ENCODE measurements at places on chromosomes 12 and 14. TPM values are rescaled to one million over a fixed set of nuclear protein-coding genes. Genes with fewer than 3 reads are reported as not detected.
A peak's percentile ranks its signal among the peaks of the same experiment; 100 is the strongest.

Gene MYH6
- not detected for total RNA-seq

Gene ENDOU
- not detected for total RNA-seq

Gene PROX2
- 0.24 TPM for total RNA-seq

GRCh38 chr14:55579724-55580469 lies at the start of gene KTN1:
Gene KTN1, plus strand, starts transcription at chr14:55580207. Its CDS starts 31,842 bp downstream, at chr14:55612049.
- no peaks in the 10 kb centered on the region for H3K36me3 ChIP-seq
- peaks cover 46% of the 10 kb centered on the region for H3K4me1 ChIP-seq
- H3K4me3 ChIP-seq = peak within 1 kb of the TSS; percentile 82

DNA sequence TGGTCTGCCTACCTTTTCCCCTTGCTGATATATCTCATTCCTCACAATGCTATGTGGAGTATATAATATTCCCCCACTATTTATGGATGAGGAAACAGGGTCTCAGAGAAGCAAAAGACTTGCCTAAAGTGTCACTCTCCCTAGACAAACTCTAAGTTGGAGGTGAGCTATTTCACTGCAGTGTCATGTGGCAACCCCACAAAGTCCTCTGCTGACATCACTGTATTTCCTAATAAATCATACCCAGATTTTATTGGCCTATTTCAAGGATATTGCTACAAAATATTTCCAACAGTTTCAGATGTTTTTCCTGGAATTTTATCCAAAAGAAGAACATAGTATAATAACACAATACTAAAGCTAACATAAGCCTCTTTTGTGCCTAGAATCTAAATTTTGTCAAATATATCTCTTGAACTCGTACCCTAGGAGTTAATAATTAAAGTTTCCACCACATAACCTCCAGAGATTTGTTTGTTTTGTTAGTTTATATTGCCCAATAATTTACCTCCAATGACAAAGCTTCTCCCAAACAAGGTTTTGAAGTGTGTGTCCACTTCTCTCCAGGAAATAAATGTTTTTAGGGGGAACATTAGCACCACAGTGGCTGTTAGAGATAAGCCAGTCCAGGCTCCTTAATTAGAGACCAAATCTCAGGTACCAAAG lies 215.1 kb downstream of the ASCL1 start:
- H3K27ac ChIP-seq = no peak overlapping the region
- no peaks in the 10 kb centered on the region for H3K27me3 ChIP-seq
- H3K4me3 ChIP-seq = no peak overlapping the region
- no peaks in the 10 kb centered on the region for H3K36me3 ChIP-seq
- no peaks in the 10 kb centered on the region for H3K4me1 ChIP-seq

GRCh38 chr14:58540749-58541632 lies 96.8 kb upstream of the DACT1 start:
- no peaks in the 10 kb centered on the region for H3K36me3 ChIP-seq
- H3K4me1 ChIP-seq = no peaks in the 10 kb centered on the region
- no peak overlapping the region for H3K4me3 ChIP-seq
- no peak overlapping the region for H3K27ac ChIP-seq

GRCh38 chr12:16605642-16606116 lies 283 bp downstream of the LMO3 start:
- no peak for DNase-seq
- no peaks in the 10 kb centered on the region for H3K27me3 ChIP-seq
- H3K4me3 ChIP-seq = no peak overlapping the region
- no peak overlapping the region for H3K27ac ChIP-seq
- no peaks in the 10 kb centered on the region for H3K4me1 ChIP-seq

- H3K4me1 ChIP-seq = no peaks in the 10 kb centered on the region
- H3K27me3 ChIP-seq = no peaks in the 10 kb centered on the region
- H3K4me3 ChIP-seq = no peak overlapping the region
- no peaks in the 10 kb centered on the region for H3K36me3 ChIP-seq
- H3K27ac ChIP-seq = no peak overlapping the region
- no peak for DNase-seq
Observed at GRCh38 chr12:124238886-124239285, 56.0 kb upstream of the RFLNA start.

- H3K4me1 ChIP-seq = peaks cover 38% of the 10 kb centered on the region
- DNase-seq = no peak
- no peak overlapping the region for H3K27ac ChIP-seq
- no peaks in the 10 kb centered on the region for H3K27me3 ChIP-seq
- no peak overlapping the region for H3K4me3 ChIP-seq
Observed at GRCh38 chr14:89678768-89679167, 261.7 kb upstream of the FOXN3 start.

- DNase-seq = no peak
- H3K27ac ChIP-seq = no peak overlapping the region
- H3K4me1 ChIP-seq = no peaks in the 10 kb centered on the region
- peaks cover 9% of the 10 kb centered on the region for H3K27me3 ChIP-seq
Observed at GRCh38 chr14:90062127-90062794, 467 bp downstream of the KCNK13 start.

DNA sequence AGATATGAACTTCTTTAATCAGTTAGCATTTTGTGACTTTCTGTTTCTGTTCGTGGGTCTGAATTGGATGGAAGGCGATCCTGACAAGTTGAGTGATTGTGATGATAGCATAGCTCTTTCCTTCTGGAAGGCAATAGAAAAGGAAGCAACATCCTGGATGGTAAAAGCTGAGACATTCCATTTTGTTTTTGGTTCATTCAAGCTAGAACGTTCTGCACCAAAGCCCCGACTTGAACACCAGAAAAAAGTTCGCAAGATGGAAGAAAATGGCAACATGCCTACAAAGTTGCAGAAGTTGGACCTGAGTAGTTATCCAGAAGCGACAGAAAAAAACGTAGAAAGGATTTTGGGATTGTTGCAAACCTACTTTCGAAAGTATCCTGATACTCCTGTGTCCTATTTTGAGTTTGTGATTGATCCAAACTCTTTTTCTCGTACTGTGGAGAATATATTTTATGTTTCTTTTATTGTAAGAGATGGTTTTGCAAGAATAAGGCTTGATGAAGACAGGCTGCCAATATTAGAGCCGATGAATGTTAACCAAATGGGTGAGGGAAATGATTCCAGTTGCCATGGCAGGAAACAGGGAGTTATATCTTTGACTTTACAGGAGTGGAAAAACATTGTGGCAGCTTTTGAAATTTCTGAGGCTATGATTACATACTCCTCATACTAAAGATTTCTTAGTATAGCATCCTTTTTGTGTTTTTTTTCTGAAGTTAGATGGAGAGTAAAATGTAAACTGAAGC lies 896 bp downstream of the EID3 start:
- no peaks in the 10 kb centered on the region for H3K36me3 ChIP-seq
- peaks cover 19% of the 10 kb centered on the region for H3K4me1 ChIP-seq
- DNase-seq = no peak
- no peaks in the 10 kb centered on the region for H3K27me3 ChIP-seq

DNA sequence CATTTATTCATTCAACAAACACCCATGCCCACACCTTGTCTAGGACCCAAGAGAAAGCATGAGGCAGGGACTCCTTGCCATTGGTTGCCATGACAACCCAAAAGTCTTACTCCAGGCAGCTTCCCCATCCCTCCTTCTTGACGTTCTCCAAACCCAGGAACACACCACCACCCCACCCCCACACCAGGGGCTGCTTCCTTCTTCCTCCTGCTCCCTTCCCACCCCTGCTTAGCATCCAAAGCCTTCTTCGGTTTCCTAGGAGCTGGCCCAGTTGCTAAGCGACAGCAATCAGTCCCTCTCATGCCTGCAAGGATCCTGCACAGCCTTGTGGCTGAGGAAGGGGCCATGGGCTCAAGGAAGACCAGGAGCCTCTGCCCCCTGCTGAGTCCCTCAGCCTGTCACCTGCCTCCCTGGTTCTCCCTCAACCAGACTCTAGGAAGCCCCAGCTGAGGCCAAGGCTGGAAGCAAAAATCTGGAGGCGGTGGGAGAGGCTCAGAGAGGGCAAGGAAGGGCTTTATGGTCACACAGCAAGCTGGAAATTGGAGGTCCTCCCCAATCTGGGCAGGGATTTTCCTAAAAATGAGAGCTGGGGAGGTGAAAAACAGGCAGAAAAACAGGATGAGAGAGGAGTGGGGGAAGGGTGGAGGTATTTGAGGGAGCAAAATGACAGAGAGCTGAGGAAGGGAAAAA lies 15.4 kb downstream of the RASAL1 start:
- H3K4me3 ChIP-seq = no peak overlapping the region
- no peak overlapping the region for H3K27ac ChIP-seq
- DNase-seq = no peak
- no peaks in the 10 kb centered on the region for H3K27me3 ChIP-seq
- no peaks in the 10 kb centered on the region for H3K4me1 ChIP-seq

DNA sequence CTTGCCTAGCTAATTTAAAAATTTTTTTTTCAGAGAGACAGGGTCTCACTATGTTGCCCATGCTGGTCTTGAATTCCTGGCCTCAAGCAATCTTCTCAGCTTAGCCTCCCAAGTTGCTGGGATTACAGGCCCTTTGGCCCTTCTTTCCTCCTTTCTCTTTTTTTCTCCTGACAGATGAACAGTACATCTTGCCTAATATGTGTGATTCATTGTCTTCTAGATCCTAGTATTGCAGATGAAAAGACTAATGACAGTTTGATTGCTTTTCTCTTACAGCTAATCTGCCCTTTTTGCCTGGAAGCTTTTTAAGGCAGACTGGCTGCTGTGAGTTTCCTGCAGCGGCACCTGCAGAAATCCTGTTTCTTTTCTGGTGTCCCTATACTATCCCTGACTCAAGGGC lies 12.0 kb downstream of the DEPDC4 start:
- no peak overlapping the region for H3K4me3 ChIP-seq
- no peaks in the 10 kb centered on the region for H3K27me3 ChIP-seq
- no peak for DNase-seq
- no peak overlapping the region for H3K27ac ChIP-seq
- no peaks in the 10 kb centered on the region for H3K4me1 ChIP-seq

DNA sequence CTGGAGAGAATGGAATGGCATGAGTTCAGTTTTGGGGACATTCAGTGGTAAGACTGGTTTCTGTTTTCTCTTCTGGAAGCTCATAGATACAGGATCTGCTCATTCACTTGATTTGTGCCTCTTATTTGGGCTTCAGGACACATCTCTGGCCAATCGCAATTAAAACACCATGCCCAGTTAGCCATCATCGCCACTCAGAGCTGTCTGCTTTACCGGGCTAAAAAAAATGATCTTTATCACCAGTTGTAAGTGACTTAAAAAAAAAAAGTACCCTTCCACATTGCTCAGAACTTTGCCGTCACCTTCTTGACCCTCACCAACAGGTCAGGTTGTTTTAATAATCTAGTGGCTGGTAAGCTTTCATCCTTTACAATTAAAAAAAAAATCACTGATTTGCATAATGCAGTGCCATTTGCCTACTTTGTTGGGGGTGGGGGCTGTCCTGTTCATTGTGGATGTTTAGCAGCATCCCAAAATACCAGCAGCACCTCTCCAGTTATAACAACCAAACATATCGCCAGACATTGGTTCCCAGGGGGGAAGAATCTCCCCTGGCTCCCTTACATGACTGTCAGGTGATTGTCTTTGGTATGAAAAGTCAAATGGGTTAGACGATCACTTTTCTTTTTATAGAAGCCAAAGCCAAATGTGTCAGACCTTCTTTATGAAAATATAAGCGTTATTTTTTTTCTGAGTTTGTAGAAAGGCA lies 150.1 kb downstream of the PRKCH start:
- DNase-seq = no peak
- H3K4me3 ChIP-seq = peak overlapping the region; percentile 37
- H3K36me3 ChIP-seq = no peaks in the 10 kb centered on the region

GRCh38 chr12:29970501-29970900 lies 186.8 kb upstream of the TMTC1 start:
- H3K4me1 ChIP-seq = no peaks in the 10 kb centered on the region
- DNase-seq = no peak
- no peaks in the 10 kb centered on the region for H3K27me3 ChIP-seq
- H3K36me3 ChIP-seq = no peaks in the 10 kb centered on the region

GRCh38 chr14:94638961-94639817 lies 27.0 kb downstream of the SERPINA3 start:
- DNase-seq = no peak
- H3K27me3 ChIP-seq = no peaks in the 10 kb centered on the region
- no peak overlapping the region for H3K4me3 ChIP-seq
- H3K4me1 ChIP-seq = no peaks in the 10 kb centered on the region

- H3K4me1 ChIP-seq = no peaks in the 10 kb centered on the region
- H3K36me3 ChIP-seq = peaks cover 20% of the 10 kb centered on the region
- no peak overlapping the region for H3K4me3 ChIP-seq
- H3K27ac ChIP-seq = no peak overlapping the region
Observed at GRCh38 chr12:131938082-131938481, 9.0 kb downstream of the PUS1 start.

DNA sequence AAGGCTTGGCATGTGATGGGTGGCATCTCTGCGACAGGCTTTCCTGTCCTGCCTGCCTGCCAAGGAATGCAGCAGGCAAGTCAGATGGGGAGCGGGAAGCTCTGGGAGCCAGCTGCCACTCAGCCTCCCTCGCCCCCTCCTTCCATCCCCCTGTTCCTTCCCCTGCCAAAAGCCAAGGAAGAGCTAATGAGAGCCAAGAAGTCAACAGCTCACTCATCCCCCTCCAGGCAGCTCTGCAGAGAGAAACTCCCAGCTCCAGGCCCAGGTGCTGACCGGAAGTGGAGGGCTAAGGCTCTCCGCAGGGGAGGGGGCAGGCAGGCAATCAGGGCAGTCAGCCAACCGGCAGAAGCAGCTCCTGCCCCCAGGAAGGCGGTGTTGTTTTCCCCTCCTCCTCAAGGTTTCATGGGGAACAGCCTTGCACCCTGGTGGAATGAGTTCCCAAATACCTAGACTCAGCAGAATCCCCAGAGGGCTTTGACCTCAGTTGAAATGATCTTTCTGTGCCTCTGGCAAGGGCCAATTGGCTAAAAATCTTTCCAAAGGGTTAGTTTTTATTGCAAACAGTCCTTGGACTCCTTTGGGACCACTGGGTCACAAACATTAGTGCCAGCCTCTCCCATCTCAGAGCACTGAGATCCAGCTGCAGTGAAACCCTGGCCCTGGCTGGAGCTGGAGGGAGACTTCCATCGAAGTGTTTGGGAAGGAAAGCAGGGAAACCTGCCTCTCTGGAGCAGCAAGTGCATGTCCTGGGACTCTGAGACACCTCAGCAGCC lies 349.1 kb downstream of the DPF3 start:
- no peak overlapping the region for H3K27ac ChIP-seq
- no peak overlapping the region for H3K4me3 ChIP-seq
- DNase-seq = no peak
- H3K4me1 ChIP-seq = no peaks in the 10 kb centered on the region

DNA sequence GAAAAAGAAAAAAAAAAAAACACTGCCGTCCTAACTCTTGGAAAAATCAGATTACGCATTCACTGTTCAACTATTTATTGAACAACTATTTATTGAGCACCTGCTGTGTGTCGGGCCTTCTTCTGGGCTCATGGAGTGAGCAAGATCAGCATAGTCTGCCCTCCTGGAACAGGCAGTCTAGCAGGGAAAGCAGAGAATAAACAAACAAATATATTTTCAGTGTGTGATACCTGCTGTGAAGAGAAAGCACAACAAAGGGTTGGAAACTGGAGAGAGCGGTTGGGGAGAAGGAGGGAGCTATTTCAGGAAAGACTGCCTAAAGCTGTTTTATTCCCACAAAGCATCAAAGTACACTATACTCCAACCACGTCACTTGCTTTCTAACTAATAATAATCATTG lies 10.8 kb downstream of the PROX2 start:
- H3K4me3 ChIP-seq = no peak overlapping the region
- no peak for DNase-seq
- H3K27me3 ChIP-seq = no peaks in the 10 kb centered on the region
